ENCODE measurements at places on chromosomes 7 and 10. TPM values are rescaled to one million over a fixed set of nuclear protein-coding genes. Genes with fewer than 3 reads are reported as not detected.

- H3K36me3 ChIP-seq: no peaks in the 10 kb centered on the region
- H3K27ac ChIP-seq: no peak overlapping the region
- no peak for DNase-seq
- no peak overlapping the region for H3K4me3 ChIP-seq
- H3K27me3 ChIP-seq: no peaks in the 10 kb centered on the region
These were observed 455.8 kb downstream of the XPNPEP1 start for GRCh38 chr10:109467551-109467950.

GRCh38 chr10:124204726-124205125 is 111.3 kb upstream of the CHST15 start:
- no peaks in the 10 kb centered on the region for H3K4me1 ChIP-seq
- H3K27ac ChIP-seq: no peak overlapping the region
- no peaks in the 10 kb centered on the region for H3K36me3 ChIP-seq
- no peaks in the 10 kb centered on the region for H3K27me3 ChIP-seq

DNA sequence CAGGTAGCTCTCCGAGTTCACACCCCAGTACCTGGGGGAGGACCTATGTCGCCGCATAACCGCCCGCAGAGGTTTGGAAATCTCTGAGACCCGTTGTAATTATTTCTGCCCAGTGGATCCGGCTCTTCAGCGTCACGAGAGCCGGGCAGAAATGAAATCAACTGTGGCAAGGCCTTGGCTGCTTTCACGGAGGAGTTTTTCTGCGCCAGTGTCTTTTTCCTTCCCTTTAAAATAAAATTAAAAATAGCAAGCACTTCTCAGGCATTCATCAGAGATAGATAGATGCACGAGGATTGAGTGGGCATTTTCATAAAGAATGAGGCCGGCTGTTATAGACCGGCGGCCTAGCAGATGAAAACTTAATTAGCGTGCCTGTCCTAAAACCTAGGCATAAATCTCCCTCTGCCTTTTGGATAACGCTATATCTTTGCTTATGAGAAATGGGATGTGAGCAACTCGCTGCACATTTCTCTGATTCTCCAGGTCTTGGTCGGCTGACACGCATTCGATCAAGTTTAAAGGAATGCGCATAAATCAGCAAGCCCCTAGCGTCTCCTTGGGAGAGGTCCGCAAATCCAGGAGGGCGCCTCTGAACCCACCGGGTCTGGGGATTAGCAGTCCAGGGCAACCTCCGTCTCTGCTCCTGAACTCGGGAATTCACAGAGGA is 6.4 kb downstream of the HOXA13 start:
- H3K27me3 ChIP-seq: peaks cover 4% of the 10 kb centered on the region
- H3K4me1 ChIP-seq: peaks cover 42% of the 10 kb centered on the region
- peak overlapping the region; percentile 99 for H3K27ac ChIP-seq
- DNase-seq: peak; percentile 88
- H3K36me3 ChIP-seq: no peaks in the 10 kb centered on the region
- peak overlapping the region; percentile 91 for H3K4me3 ChIP-seq

- no peak overlapping the region for H3K4me3 ChIP-seq
- no peaks in the 10 kb centered on the region for H3K27me3 ChIP-seq
- no peak for DNase-seq
- peaks cover 29% of the 10 kb centered on the region for H3K4me1 ChIP-seq
These were observed 2.5 kb upstream of the PYROXD2 start for GRCh38 chr10:98417481-98417959.

Gene C7orf33
- total RNA-seq: not detected

DNA sequence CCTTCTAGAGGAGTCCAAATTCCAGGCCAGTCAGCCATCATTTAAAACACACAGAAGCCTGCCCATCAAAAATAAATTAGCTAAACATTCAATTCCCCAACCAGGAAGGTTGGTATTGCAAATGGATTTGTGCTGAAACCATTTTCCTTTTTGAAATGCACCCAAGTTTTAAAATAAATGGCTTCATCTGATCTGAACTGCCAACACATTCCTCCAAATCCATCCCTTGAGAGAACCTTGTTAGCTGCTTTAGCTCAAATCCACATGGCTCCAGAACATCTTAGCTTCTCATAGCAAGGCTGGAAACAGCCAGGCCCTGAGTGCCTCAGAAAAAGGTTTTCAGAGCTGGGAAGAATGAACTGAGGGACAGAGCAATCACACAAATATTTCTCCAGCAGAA is 306.3 kb downstream of the FZD1 start:
- no peaks in the 10 kb centered on the region for H3K27me3 ChIP-seq
- DNase-seq: no peak
- H3K4me3 ChIP-seq: no peak overlapping the region
- no peak overlapping the region for H3K27ac ChIP-seq
- H3K4me1 ChIP-seq: peaks cover 18% of the 10 kb centered on the region

DNA sequence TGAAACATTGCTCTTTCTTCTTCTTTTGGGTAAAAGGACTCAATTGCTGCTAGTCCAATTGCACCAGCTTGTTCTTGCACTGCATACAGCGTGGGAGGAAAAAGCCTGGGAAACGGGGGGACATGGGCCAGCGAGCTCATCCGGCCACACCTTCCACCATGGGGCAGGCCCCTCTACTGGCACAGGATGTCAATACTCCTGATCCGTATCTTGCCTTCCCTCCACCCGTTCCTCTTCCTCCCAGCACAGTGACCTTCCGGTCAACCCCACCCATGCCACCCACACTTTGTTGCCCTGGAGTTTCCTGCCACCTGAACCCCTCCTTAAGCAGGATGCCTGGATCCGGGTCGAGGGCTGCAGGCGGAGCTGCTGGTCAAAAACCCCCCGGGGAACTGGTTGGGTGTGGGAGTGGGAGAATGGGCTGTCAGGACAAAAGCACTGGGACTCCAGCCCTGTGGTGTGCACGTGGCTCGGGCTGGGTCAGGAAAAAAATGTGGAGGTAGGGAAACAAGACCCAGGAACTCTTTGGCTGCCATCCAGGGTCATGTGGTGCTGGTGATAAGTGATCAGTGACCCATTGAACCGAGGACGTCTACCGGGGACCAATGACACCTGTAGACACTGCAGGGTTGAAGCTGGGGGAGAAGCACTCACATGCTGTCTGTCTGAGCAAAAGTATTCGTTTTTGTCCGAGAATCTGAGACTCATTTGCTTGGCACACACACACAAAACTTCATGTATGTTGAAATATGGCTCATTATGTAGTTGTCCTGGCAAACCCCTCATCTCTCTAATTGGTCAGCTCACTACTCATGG is 8.1 kb downstream of the IL2RA start:
- H3K4me3 ChIP-seq: no peak overlapping the region
- no peak overlapping the region for H3K27ac ChIP-seq
- H3K36me3 ChIP-seq: no peaks in the 10 kb centered on the region
- H3K4me1 ChIP-seq: peaks cover 8% of the 10 kb centered on the region
- H3K27me3 ChIP-seq: no peaks in the 10 kb centered on the region

Data from vagina (tissue), 2 donors.